AG09319 (cell line): ENCODE measurements at places on chromosomes 1 and 21.

DNA sequence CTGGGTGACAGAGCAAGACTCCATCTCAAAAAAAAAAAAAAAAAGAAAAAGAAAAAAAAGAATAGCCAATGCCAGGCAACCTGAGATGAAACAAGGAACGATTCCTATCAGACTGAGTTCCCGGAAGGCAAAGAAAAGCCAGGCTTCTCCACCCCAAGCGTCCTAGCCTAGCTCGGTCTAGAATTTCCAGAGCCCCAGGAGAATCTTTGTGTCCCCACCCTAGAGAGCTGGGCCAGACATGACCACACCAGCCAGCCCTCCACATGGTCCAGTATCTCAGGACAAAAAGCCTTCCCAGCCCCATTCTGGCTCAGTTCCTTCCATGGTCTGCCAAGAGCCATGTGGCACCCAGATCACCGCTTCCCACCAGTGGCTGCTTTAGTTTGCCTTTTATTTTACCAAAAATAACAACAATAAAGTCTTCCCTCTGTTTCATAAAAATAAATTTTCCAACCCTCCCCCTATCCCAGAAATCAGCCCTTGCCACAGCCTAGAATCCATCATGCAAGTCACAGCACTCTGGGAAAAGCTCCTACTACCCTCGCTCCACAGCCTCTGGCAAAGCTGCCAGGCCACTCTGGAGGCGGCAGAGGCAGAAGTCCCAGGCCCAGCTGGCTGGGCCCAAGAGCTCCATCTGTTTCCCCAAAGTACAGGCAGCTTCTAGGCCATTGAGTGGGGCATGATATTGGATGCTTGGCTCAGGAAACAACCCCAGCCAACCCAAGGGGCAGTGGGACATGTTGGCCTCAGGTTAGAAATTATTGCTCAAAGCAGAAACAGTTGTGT lies 3.5 kb upstream of the MKNK1 start:
- DNase-seq = no peak

DNA sequence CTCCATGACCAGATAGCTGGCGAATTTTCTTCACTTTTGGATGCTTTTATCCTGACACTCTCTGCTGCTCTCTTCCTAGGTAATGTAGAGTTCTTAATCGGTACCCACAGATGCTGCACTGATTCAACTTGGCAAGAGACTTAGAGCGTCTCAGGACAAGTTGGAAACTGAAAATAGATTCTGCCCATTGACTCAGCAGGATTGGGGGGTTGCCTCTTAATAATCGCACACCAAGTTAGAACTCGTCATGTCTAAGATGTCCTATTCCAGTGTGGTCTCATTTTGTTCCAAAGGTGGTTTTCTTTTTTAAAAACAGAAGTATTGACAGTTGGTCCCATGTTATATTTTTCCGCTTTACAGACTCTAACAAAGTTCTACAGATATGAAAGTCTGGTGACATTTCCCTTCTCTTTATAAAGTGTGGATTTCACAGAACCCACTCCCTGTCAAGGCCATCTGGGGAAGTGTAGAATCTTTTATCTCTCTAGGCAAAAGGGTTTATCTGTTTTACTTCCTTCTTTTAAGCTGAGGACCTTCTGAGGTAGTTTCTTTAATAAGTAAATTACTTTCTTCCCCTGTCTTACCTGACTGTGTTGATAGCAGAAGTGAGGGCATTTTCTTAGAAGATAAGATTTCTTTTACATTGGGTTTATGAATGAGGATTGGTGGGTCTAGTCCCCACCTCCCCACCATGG lies 12.1 kb upstream of the DIPK1A start:
- DNase-seq = no peak

DNA sequence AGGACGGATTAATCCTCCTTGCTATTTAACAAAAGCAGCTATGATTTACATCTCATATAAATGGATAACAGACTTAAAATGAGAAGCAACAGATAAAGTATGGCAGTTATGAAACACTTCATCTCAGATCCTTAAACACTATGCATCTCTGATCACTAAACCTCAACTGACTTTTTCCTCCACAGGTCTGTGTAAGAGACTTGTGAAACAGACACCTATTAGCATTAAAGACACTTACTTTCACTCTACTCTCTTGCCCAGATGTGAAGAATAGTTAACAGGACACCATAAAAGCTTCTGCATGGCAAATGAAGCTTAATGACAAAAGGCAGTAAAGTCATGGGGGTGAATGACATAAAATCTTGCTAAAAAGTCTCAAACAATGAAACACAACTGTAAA lies 6.2 kb downstream of the LIN9 start:
- no peak for DNase-seq

GRCh38 chr1:182677397-182678098 lies 6.8 kb downstream of the RGS8 start:
- no peak for DNase-seq

DNA sequence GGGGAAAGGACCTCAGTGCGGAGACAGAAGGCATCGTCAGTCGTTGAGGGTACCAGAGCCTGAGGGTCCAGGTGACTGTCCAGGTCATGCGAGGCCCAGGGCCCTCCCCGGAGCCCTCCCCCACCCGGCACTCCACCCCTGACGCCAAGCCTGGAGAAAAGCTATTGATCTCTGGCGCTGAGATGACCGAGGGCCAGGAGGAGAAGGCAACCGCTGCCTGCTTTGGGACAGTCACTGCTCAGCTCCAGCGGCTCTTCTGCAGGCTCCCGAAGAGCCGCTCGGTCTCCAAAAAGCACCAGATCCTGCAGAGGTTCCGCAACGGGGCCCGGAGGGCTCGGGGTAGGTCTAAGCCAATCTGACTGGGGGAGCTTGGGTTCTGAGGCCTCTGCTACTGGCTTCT lies 10.9 kb downstream of the RASSF5 start:
- no peak for DNase-seq
